Tracheal epithelial cell (primary cell): ENCODE measurements at places on chromosomes 5 and 9. TPM values are rescaled to one million over a fixed set of nuclear protein-coding genes. Genes with fewer than 3 reads are reported as not detected.

AHRR gene
- 0.43 and 0.72 TPM in 2 replicates for total RNA-seq

PCDHA1 gene
- total RNA-seq = not detected in 2 replicates

NOTCH1 gene
- total RNA-seq = 123 and 222 TPM in 2 replicates

SPATA31A3 gene
- not detected in 2 replicates for total RNA-seq

HK3 gene
- not detected in 2 replicates for total RNA-seq

HMCN2 gene
- under 0.01 and 0.21 TPM in 2 replicates for total RNA-seq

OR13C2 gene
- not detected in 2 replicates for total RNA-seq

SNCAIP gene
- total RNA-seq = under 0.01 TPM in 1 of 2 replicates, not detected in the other

MCTP1 gene
- total RNA-seq = 15.4 and 19.4 TPM in 2 replicates

CDC37L1 gene
- 31.8 and 33.0 TPM in 2 replicates for total RNA-seq

PRRX2 gene
- 0.24 TPM in 1 of 2 replicates, not detected in the other for total RNA-seq

PAX5 gene
- under 0.01 TPM in 1 of 2 replicates, not detected in the other for total RNA-seq

CFAP157 gene
- not detected in 2 replicates for total RNA-seq

PDLIM4 gene
- 33.7 and 147 TPM in 2 replicates for total RNA-seq

PCDHGB6 gene
- 0.48 and 0.64 TPM in 2 replicates for total RNA-seq

CACFD1 gene
- 5.5 and 6.7 TPM in 2 replicates for total RNA-seq

ADAMTS12 gene
- 1.9 TPM in 1 of 2 replicates, not detected in the other for total RNA-seq

RGS7BP gene
- not detected in 2 replicates for total RNA-seq

GNA14 gene
- not detected in 2 replicates for total RNA-seq

SCGB3A1 gene
- 1.3 TPM in 1 of 2 replicates, not detected in the other for total RNA-seq

EFNA5 gene
- 4.6 and 7.7 TPM in 2 replicates for total RNA-seq

GRIA1 gene
- total RNA-seq = not detected in 2 replicates

NUTM2G gene
- not detected in 2 replicates for total RNA-seq

OLFML2A gene
- total RNA-seq = 20.2 and 25.1 TPM in 2 replicates

GPR107 gene
- total RNA-seq = 19.3 and 21.1 TPM in 2 replicates

BARHL1 gene
- total RNA-seq = not detected in 2 replicates

PLAA gene
- total RNA-seq = 36.0 and 45.5 TPM in 2 replicates

PKN3 gene
- total RNA-seq = 1.7 and 2.1 TPM in 2 replicates

POLK gene
- 21.0 and 28.3 TPM in 2 replicates for total RNA-seq

TMEM215 gene
- total RNA-seq = under 0.01 TPM in 1 of 2 replicates, not detected in the other

SLC25A2 gene
- not detected in 2 replicates for total RNA-seq

PIP5KL1 gene
- total RNA-seq = 3.8 and 6.0 TPM in 2 replicates

TNFSF8 gene
- total RNA-seq = not detected in 2 replicates

OTULIN gene
- total RNA-seq = 22.9 and 36.7 TPM in 2 replicates

PHAX gene
- 43.4 and 57.8 TPM in 2 replicates for total RNA-seq

ANXA6 gene
- total RNA-seq = 10.7 and 93.5 TPM in 2 replicates
